ENCODE measurements at places on chromosomes 7 and 10.
A peak's percentile ranks its signal among the peaks of the same experiment; 100 is the strongest.

GRCh38 chr7:158975526-158976467, 119.4 kb downstream of the DYNC2I1 start:
- no peak for DNase-seq

DNA sequence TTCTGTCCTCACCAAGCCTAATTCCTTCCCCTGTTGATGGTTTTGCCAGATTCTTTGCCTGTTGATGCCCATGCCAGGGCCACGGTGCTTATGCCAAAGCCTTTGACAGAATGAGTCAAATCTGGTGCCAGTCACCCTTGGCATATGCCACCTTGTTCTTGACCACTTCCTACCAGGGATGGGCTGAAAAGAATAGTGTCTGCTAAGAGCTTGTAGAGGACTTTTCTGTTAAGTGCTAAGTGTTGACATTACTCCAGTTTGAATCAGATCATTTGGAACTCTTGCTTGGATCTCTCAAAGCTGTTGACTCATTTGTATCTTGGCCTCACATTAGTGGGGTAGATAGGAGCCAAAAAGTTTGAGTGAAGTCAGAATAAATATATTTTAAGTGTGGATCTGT, 661.2 kb downstream of the AUTS2 start:
- no peak for DNase-seq

GRCh38 chr10:110273474-110273873, 31.2 kb downstream of the SMNDC1 start:
- DNase-seq: peak; percentile 22

DNA sequence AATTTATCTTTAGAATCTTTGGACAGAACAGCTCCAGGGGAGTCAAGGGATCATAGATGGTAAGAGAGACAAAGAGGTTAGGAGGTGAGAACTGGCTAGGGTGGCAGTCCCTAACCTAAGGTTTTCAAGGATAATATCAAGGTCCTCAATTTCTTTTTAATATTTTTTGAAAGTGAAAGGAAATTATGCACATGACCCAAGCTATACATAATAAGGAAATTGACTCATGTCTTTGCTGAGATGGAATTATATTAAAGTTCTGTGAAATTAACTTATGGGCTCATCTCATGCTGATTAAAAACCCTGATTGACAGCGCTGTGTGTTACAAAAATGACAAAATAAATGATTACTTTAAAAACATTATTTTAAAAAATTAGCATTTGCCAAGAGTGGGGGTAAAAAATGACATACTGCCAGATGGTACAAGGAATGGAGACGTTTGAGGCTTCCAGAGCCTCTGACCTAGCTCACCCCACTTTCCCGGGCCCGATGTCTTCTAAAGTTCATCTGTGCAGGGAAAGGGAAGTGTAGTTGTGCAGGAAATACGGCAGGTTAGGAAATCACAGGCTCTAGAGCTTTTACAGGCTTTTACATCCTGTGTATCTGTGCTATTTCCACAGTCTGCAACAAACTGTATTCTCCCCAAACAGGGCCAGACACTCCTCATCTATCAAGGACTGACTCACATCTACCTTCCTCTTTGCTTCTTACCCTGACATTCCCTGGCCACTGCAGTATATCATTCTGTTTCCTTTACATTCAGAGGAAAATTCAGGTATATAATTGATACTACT, 185.6 kb upstream of the PRSS58 start:
- DNase-seq: no peak

DNA sequence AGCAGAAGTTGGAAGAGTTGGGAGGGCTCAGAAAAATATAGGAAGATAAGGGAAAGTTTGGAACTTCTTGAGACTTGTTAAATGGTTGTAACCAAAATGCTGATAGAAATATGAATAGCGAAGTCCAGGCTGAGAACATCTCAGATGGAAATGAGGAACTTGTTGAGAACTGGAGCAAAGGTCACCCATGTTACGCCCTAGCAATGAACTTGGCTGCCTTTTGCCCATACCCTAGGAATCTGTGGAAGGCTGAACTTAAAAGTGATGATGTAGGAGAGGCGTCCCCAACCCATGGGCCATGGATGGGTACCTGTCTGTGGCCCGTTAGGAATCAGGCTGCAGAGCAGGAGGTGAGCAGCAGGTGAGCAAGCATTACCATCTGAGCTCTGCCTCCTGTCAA, 347.8 kb downstream of the ARL4A start:
- DNase-seq: no peak

DNA sequence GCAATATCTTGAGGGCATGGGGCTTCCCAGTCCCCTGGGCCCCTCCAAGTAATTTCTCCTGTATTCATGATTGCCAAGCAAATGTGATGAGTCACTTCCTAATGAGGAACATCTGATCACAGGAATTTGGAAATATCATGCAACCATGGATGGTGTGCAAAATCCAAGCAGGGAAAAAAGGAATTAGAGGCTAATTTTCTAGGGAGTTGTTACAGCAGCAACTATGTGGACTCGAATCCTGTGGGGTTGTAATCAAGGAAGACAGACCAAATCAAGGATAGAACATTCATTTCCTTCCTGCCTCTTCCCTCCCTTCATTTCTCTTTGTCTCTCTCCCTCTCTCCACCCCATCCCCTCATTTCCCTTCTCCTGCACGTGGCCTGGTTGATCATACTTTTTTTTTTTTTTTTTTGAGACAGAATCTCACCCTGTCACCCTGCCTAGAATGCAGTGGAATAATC, 23.9 kb upstream of the AGFG2 start:
- no peak for DNase-seq

DNA sequence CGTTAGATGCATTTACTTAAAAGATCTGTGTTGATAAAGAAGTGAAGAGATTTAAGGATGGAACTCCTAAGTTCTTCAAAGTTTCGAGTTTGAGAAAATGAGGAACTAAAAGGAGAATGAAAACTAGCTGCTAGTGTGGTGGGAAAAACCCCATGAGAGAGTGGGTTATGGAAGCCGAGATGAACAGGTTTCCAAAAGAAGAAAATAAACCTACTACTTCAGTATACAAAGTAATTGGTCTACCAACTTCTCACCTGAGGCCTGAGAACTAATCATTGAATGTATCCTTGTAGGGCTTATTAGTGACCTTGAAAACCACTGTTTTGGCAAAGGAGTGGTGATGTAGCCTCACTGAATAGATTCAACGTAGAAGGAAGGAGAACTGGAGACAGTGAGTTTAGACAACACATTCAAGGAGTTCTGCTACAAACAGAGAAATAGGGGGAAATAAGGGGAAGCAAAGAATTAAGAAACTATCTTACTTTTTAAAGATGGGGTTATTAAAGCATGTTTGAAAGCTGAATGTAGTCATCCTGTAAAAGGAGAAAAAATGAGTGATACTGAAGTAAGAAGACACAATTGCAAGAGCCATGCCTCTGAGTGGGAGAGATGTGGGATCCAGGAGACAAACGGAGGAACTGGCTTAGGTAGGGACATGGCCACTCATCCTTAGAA, 50.8 kb downstream of the CH25H start:
- no peak for DNase-seq

- no peak for DNase-seq
Observed at GRCh38 chr10:129670124-129670523, 203.1 kb downstream of the MGMT start.

GRCh38 chr10:75509706-75510105, 78.3 kb downstream of the LRMDA start:
- DNase-seq: no peak

- no peak for DNase-seq
Observed at GRCh38 chr10:31949266-31949665, 20.6 kb upstream of the ARHGAP12 start.

DNA sequence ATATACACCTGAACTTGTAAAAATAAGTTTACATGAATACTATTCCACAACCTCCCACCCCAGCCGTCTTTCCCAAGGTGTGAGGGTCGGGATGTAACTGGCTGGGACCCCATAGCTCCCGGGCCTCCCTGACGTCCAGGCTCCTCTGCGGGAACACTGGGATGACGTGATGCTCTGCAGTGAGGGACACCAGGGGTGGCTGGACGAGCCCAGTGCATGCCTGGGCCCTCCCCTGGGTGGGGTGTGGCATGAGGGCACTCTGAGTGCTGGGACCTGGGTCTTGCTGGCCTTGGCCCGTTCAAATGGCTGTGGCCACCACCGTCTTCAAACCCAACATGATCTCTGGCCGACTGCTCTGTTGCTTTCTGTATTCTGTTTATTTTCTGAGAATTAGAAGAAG, 182.4 kb downstream of the DNAJB6 start:
- DNase-seq: no peak

GRCh38 chr7:153258686-153259085, 499.1 kb downstream of the ACTR3B start:
- no peak for DNase-seq

- DNase-seq: no peak
Observed at GRCh38 chr7:1667566-1668395, 2.3 kb upstream of the ELFN1 start.

DNA sequence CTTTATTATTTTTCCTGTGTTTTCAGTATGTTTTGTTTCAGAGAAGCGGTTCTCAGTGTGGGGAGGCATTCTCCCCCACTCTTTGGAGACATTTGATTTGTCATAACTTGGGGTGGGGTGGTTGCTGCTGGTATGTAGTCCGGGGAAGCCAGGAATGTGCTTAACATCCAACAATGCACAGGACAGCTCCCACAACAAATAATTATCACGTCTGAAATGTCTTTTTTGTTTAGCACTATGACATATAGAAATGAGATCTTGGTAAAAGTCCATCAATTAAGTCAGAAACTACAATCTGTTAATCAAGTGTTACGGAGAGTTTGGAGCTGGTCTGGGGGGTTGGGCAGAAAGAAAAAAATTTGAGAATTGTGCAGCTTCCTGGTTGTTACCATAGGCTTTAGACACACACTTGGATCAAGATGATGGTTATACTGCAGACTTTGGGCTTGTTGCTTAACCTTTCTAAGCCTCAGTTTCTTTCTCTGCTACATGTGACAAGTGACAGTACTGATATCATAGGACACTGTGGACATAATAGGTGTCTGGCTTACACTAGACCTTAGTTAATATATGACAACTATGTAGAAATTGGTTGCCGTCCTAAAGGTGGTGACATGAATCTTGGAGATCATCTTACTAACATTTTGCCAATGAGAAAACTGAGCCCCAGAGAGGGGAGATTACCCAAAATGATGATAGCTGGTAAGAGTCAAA, 113.7 kb downstream of the LRMDA start:
- DNase-seq: no peak

GRCh38 chr7:130141161-130141883, 63.9 kb downstream of the TMEM209 start:
- DNase-seq: no peak

- no peak for DNase-seq
Observed at GRCh38 chr10:24762161-24762924, 38.7 kb upstream of the ARHGAP21 start.

- DNase-seq: no peak
Observed at GRCh38 chr7:114972567-114972966, 50.7 kb downstream of the MDFIC start.

- peak; percentile 43 for DNase-seq
Observed at GRCh38 chr10:27242951-27243551, 2.5 kb upstream of the ACBD5 start.

DNA sequence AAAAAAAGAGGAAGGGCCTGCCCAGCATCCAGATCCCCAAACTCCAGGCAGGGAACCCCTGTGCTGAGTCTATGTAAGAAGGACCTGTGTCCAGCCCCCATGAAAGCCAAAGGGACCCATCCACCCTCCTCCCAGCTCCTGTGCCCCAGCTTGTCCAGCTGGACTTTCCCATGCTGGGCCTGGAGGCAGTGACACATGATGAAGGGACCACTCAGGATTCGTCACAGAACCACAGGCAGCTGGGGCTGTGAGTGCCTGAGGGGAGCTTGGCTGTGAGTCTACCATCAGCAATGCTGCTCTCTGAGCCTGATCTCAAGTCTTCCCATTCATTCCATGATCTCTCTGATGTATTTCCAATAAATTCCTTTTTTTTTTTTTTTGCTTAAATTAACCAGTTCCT, 36.2 kb upstream of the MNX1 start:
- DNase-seq: peak; percentile 83

DNA sequence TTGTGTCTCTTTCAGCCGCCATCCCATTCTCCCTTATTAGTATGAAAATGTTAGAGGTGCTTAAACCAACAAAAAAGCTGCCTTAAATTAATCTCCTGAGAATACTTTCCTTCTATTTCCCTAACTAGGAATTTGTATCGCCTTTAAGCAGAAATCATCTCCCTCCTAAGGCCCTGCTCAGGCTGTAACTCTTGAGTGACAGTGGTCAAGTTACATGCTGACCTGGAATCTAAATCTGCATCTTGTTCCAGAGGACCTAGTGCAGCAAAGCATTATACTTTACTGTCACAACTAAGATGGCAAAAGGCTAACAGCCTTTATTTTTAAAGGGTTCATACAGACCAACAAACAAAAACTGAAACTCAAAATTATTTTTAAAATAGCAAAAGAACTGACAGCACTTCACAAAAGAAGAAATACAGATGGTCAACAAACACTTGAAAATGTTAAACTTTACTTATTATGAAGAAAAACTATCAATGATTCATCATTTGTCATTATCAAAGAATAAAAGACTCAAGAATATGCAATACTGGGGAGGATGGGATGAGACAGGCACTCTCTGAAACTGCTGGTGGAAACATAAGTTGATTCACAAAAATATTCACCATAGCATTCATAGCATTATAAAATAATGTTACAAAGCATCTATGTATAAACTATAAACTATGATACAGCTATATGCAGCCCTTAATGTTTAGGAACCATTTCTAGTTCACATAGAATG, 11.0 kb downstream of the CYREN start:
- DNase-seq: no peak

- no peak for DNase-seq
Observed at GRCh38 chr7:151378011-151378410, 31.8 kb downstream of the WDR86 start.

DNA sequence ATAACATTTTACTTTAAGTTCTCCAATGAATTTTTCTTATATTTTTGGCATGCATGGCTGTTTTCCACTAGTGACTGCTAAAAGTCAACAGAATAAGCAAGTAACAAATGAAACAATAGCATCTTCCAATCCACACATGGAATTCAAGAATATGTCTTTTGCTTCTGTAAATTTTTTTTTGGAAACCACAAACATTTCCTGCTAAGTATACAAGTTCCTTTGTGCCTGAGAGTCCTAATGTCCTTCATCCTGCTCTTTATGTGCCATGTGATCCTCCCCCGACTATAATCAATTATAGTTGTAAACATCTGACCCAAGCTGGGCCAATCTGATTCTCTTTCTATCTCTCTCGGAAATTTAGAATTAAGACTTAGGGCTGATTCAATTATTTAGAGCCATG, 61.2 kb downstream of the PPP1R3C start:
- DNase-seq: no peak

GRCh38 chr10:50653758-50654157, 30.0 kb upstream of the SGMS1 start:
- DNase-seq: no peak
